NCI-H2081 treated with DMSO at 0.1 percent for 48 hours (cell line): ENCODE measurements at places on chromosomes 2 and 18.

GRCh38 chr2:178865999-178866398 lies 58.8 kb upstream of the TTN start:
- DNase-seq: peak; percentile 22

- DNase-seq: no peak
These were observed 27.3 kb downstream of the DCDC2C start for GRCh38 chr2:3730646-3731045.

- no peak for DNase-seq
These were observed 97.9 kb upstream of the GPR45 start for GRCh38 chr2:105143467-105144151.

DNA sequence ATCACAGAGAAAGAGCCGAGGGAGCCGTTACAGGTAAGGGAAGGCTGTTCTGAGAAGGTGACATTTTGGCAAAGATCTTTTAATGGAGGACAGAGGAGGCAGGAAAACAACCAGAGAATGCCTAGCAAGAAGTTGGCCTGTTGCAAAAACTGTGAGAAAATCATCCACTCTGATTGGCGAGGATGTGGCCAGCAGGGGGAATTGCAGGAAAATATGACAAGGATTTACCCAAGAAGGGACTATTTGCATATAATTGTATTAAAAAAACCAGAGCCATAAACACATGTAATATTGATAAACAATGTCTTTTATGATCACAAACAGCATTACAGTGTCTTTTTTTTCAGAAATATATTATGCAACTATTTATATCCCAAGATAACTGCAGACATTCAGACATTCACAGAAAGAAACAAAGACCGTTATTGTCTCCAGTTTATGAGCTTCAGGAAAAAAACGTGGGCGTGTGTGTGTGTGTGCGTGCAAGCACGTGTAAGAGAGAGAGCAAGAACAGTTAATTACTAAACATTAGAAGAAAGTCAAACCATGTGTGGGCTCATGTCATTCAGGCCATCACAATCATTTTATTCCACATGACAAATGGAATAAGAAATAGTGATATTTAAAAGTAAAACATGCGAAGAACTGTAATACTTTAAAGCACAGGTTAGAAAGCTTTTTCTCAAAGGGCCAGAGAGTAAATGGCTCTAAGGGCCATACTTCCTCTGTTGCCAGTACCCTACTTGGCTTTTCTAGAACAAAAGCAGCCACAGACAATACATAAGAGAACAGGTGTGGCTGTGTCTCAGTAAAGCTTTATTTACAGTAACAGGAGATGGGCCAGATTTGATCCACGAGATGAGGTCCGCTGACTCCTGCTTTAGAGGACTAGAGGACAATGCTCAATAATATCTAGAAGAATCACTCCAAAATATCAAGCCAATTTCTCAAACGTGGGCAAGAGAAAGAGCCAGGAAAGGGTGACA lies 324.1 kb downstream of the DLGAP1 start:
- DNase-seq: no peak
